ENCODE measurements at places on chromosomes 3 and 15. TPM values are rescaled to one million over a fixed set of nuclear protein-coding genes. Genes with fewer than 3 reads are reported as not detected.

DNA sequence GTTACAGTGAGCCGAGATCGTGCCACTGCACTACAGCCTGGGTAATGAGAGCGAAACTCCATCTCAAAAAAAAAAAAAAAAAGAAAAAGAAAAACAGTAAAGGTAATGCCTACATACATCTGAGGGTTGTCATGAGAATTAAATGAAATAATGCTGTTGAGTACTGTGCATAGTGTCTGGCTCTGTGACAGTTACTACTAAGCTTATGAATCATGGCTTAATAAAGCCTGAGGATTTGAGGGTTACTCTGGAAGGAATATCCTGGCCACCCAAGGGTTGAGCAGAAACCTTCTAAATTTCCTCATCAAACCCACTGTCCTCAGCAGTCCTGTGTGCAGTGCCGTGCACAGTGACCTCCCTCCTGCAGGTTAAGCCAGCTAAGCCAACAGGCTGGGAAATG lies 26.8 kb upstream of the ELP6 start:
- no peak for DNase-seq
- no peak overlapping the region for H3K4me3 ChIP-seq

DNA sequence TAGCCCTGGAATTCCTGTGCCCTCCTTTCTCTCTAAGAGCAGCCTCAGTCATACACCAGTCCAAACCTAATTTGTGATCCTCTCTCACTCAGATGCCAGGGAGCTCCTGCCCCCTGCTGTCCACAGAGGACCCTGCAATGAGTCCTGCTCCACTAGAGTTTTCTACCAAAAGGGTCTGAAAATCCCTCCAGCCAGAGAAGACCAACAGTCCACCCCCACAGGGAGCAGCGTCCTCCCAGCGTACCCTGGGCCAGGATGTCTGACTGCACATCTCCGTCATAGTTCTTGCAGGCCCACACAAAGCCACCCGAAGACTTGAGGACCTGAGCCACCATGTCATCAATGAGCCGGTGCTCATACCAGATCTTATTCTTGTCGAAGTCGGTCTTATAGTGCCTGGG lies 15.4 kb downstream of the IDH2 start:
- peaks cover 89% of the 10 kb centered on the region for H3K36me3 ChIP-seq
- no peak for DNase-seq
- H3K4me1 ChIP-seq = no peaks in the 10 kb centered on the region
- no peaks in the 10 kb centered on the region for H3K27me3 ChIP-seq
- H3K4me3 ChIP-seq = no peak overlapping the region
- H3K27ac ChIP-seq = no peak overlapping the region

GRCh38 chr15:25241241-25241801 lies 197.5 kb downstream of the UBE3A start:
- H3K27ac ChIP-seq = no peak overlapping the region
- no peaks in the 10 kb centered on the region for H3K4me1 ChIP-seq
- H3K27me3 ChIP-seq = no peaks in the 10 kb centered on the region
- H3K4me3 ChIP-seq = no peak overlapping the region
- H3K36me3 ChIP-seq = no peaks in the 10 kb centered on the region

- H3K27me3 ChIP-seq = peaks cover 12% of the 10 kb centered on the region
- H3K4me1 ChIP-seq = peaks cover 4% of the 10 kb centered on the region
- H3K36me3 ChIP-seq = no peaks in the 10 kb centered on the region
- peak overlapping the region; percentile 53 for H3K27ac ChIP-seq
- DNase-seq = no peak
These were observed 38.4 kb upstream of the VPS8 start for GRCh38 chr3:184773283-184774186.

DNA sequence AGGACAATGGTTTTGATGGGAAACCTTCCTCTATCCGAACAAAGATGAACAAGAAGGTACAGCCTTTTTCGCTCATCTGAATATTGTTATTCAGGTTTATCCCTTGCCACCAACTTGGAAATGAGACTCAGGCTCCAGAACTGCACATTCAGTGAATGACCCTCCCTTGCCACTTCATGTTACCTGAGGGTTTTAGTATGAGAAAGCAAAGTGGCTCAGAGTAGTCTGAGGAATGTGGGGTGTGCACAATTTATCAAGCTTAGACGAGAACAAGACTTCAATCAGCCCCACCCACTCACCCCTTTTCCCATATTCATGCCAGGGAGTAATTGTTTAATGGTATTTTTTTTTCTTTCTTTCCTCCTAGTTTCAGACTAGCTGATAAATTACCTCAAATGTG lies 265.3 kb upstream of the POU1F1 start:
- no peak overlapping the region for H3K27ac ChIP-seq
- H3K4me3 ChIP-seq = no peak overlapping the region
- peak; percentile 6 for DNase-seq
- no peaks in the 10 kb centered on the region for H3K36me3 ChIP-seq
- no peaks in the 10 kb centered on the region for H3K27me3 ChIP-seq

- no peak overlapping the region for H3K4me3 ChIP-seq
- no peaks in the 10 kb centered on the region for H3K27me3 ChIP-seq
- DNase-seq = no peak
- no peaks in the 10 kb centered on the region for H3K36me3 ChIP-seq
These were observed 12.9 kb downstream of the DZIP3 start for GRCh38 chr3:108602249-108602934.

DNA sequence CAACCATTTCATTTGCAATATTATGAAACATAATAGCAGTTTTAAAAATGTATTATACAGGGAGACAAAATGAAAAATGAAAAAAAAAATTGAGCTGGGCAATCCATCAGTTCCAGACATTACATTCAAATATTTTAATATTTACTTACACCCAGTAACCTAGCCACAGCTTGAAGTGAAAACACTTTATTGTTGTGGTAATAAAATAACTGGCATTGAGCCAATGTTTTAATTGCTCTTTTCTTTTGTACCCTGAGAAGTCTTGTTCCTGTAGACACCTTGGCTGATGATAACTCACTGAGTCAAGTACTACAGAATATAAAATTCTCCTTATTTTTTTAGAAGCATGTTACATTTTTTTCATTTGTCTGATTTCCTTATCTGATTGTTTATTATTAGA lies 180.6 kb downstream of the ROBO1 start:
- DNase-seq = no peak
- no peaks in the 10 kb centered on the region for H3K27me3 ChIP-seq
- H3K4me3 ChIP-seq = no peak overlapping the region

DNA sequence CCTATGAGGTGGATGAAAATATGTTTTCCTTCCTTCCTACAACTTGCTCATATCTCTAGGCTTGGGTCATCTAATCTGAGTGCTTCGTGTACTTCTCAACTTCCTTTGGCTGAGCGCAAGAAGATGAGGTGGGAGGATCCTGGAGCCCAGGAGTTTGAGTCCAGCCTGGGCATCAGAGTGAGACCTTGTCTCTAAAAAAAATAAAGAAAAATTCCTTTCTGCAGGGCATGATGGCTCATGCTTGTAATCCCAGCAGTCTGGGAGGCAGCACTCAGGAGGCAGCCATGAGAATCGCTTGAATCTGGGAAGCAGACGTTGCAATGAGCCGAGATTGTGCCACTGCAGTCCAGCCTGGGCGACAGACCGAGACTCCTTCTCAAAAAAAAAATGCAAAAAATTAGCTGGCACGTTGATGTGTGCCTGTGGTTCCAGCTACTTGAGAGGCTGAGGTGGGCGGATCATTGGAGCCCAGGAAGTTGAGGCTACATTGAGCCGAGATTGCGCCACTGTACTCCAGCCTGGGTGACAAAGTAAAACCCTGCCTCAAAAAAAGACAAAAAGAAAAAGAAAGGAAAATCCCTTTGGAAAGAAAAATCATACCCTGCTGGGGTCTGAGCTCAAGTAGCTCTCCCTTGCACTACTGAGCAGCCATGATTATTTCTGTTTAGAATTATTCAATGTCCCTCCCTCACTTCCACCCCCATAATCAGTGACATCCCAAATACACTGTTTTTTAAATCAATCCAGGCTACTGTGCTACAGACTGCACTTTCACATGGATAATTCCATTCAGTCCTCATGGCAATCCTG lies 28.0 kb upstream of the RAB11A start:
- H3K36me3 ChIP-seq = no peaks in the 10 kb centered on the region
- no peak for DNase-seq
- H3K4me1 ChIP-seq = peaks cover 41% of the 10 kb centered on the region
- H3K27me3 ChIP-seq = no peaks in the 10 kb centered on the region

DNA sequence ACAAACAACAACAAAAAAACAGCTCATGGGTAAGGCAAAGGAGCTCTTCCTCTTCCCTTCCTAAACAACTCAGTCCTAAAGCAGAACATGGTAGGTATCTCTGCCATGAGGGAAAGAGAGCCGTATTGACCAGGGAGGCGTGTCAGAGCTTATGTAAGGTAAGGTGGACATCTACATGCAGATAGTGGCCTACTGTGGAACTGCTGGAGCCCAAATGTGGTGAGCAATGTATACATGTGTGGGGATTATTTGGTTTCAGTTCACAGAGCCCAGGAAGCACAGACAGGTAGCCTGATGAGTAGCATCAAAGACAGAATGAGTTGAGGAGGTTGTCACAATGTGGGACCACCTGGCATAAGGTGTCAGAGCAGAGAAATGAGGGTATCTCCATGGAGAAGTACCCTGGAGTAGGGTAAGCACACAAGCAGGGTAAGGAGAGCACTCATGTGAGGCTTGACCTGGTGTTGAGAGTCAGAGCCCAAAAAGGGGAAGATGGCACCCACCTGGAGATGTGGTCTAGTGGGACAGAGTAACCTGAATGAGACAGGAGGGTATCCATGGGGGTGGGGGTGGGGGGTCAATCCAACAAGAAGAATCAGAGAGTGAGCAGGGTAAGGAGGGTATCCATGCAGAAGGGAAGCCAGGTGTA lies 45.5 kb downstream of the DENND6A start:
- no peaks in the 10 kb centered on the region for H3K27me3 ChIP-seq
- no peak overlapping the region for H3K27ac ChIP-seq
- DNase-seq = no peak
- H3K4me3 ChIP-seq = no peak overlapping the region
- H3K36me3 ChIP-seq = no peaks in the 10 kb centered on the region
- no peaks in the 10 kb centered on the region for H3K4me1 ChIP-seq

The ZXDC gene
- 36.2 TPM for total RNA-seq

The GMNC gene
- not detected for total RNA-seq

The CILP gene
- 1.4 TPM for total RNA-seq

The IL5RA gene
- 0.50 TPM for total RNA-seq

The DNAH12 gene
- total RNA-seq = 4.9 TPM

All from left lung (tissue), 14 donors.